ENCODE measurements at places on chromosomes 6 and 20.

DNA sequence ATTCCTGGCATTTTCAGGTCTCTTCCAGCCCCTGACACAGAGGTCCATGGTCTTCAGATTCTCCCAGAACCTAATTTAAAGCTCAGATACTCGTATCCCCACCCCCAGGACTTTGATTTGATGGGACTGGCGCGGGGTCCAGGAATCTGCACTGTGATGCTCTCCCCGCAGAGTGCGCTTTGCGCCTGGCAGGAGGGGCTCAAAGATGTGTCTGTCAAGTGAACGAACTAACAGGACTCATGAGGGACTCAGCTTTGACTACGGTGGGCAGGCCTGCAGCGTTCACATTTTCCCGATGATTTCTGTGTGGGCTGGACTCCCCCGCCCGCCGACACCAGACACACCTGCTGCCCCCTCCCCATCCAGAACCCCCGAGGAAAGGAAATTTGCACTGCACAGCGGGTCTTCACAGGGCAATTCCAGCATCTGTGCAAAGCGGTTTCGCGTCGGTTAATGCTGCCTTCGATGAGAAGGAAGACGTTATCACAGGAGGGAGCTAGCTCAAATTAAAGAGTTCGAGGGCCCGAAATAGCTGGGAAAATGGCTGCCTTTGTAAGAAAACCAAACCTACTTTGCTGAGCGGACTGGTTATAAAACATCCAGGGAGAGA lies 90.2 kb downstream of the ZDHHC14 start:
- no peak for DNase-seq

DNA sequence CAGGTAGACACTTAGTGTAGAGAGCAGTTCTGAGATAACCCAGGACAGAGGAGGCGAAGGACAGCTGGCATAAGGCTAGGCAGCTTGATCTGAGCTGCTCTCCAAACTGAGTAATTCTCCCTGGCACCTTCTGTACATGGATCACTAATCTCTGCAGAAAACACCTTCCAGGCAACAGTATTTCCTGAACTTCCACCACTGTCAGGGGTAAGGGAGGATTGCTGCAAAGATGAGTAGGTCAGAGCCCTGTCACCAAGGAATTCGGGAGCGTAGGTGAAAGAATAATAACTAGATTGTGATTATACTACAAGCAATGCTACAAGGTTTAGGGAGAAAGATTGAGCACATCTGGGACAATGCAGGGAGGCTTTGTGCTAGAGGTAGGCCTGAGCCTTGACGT lies 1.9 kb downstream of the HM13 start:
- no peak for DNase-seq

GRCh38 chr6:134707342-134708031 lies 242.4 kb downstream of the ALDH8A1 start:
- no peak for DNase-seq

DNA sequence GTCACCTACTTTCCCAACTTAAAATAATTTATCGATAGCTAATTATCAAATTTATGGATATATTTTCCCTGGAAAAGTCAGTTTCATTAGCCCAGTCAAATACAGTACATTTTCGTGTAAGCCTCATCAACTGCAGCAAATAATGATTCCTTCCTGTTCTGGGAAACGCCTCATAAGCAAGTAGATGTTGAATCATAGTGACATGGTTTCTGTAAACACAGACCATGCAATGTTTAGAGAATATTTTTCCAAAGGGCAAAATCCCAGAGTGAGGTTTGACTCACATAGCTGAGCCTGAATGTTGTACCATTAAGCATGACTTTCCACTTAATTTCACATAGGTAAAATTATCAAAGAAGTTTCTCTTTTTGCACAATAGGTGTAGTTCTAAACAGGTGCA lies 16.7 kb upstream of the VNN1 start:
- no peak for DNase-seq

GRCh38 chr20:35648836-35649235 lies 15.9 kb downstream of the CPNE1 start:
- no peak for DNase-seq

DNA sequence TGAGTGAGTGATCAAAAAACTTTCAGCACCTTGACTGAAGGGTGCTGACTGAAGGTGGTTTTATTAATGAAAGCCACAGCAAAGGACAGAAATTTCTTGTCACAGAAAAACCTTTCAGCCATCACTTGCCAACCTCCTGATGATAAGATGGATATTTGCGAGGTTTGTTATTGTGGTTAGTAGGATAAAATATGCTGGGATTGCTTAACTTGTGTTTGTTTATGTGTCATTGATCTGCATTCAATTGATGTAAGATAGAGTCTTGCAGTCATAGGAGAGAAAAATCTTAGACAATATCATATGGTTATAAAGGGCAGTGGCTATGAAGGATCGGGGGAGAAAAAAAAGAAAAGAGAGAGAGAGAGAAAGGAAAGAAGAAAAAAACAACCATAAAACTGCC lies 1.2 kb downstream of the TSBP1 start:
- DNase-seq, result no peak

- DNase-seq, result no peak
Observed at GRCh38 chr20:9551808-9552550, 37.6 kb downstream of the LAMP5 start.

GRCh38 chr6:145498425-145498824 lies 236.9 kb downstream of the EPM2A start:
- no peak for DNase-seq

DNA sequence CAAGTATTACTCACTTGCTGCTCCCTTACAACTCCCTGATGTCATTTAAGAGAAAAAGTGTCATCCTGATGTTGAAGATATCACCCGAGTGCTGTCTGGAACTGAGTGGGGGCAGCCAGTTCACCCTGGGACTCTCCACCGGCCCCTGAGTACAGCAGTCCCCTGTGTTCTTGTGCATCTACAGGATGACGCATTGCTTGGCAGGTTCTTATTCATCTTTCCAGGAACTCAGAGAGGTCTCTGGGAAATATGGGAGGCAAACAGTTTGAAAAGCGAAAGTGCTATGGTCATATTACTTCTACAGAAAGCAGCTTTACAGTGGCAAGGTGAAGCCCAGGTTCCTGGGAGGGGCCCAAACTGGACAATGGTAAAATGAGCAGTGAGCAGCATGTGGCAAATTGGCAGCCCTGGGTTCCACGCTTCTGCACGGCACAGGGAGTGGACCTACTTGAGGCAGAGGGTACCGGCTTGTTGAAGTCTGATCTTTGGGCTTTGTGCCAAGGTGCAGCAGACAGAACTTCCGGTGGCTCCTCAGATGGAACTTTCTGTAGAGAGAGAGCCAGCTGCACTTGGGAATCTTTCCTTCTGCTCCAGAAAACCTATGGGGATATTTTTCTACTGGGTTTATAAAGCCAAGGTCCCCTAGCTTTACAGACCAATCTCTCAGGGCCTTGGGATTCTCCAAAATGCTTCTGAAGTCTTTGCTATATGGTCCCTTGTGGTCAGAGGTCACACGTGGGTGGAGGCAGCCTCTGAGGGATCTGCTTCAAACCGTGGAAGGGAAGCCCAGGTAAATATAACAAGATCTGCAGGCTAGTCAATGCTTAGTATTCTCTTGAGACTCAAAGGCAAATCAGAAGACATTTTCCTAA lies 128.3 kb downstream of the MAP3K7 start:
- no peak for DNase-seq

GRCh38 chr6:26359765-26360164 lies 5.2 kb upstream of the BTN3A2 start:
- no peak for DNase-seq

DNA sequence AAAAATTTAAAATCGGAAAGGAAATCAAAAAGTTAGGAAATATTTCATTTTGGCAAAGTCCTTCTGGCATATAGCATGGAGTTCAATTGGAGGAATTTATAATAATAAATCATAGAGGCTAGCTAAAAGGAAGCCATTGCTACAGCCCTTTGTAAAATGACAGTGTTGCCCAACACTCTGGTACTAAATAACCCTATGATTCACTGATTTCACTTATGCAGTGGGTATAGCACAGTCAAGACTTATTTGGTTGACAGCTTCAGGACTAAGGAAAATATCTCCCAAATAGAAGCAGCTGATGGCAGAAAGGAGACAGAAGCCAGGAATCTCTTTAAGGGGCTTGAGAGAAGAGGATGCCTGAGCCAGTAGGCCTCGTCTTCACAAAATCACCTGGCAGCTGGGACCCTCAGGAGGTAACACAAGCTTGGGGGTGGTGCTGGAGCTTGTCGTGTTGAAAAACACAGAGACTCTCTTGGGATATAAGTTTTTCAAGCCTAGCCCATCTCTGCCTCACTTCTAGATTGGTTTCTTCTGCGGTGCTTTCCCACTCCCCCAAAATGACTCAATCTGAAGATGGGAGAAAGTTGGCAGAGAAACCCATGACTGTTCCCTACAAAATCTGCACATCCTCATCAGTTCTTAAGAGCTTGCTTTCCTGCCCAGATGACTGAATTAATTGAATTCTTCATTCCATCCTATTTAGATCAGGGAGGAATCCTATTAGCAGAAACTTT lies 38.4 kb upstream of the EYA4 start:
- DNase-seq, result no peak

DNA sequence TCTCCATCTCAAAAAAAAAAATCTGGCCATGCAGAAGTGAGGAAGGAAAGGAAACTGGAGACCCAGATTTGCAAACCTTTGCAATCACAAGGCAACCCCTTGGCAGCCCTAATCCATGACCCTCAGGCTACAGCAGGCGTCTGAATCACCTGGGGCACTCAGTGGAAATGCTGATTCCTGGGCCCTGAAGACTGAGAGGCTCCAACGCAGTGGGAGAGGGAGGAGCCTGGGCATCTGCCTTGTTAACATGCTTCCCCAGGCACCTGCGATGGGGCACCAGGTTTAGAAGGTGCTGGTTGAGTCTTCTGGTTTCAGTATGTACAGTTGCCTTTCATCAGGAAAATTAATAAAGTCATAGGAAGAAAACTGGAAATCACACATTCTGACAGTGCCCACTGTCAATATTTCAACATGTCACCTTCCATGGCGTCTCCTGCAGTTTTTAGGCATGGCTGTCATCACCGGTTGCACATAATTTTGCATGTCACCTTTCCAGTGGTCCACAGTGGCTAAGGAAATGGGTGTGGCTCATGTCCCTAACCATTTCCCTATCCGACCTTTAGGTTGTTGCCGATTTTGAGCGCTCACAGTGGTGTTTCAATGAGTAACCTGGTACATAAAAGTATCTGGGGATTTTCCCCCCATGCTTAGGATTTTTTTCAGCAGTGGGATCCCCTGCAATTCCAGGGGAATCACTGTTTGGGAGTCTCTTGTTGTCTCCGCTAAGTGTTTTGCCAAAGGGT lies 56.9 kb downstream of the PREX1 start:
- no peak for DNase-seq

All from pulmonary artery endothelial cell (primary cell).